ENCODE measurements at places on chromosomes 5 and 9. TPM values are rescaled to one million over a fixed set of nuclear protein-coding genes. Genes with fewer than 3 reads are reported as not detected.

SLC6A19 gene
- not detected for total RNA-seq

PRLR gene
- 22.2 TPM for total RNA-seq

FCHSD1 gene
- total RNA-seq, result 17.4 TPM

FREM1 gene
- total RNA-seq, result not detected

C9orf153 gene
- total RNA-seq, result 0.98 TPM

AMACR gene
- 40.3 TPM for total RNA-seq

TMEM232 gene
- total RNA-seq, result 2.0 TPM

ADAMTSL1 gene
- not detected for total RNA-seq

SLC34A3 gene
- not detected for total RNA-seq

ESM1 gene
- total RNA-seq, result not detected

TMEM171 gene
- 4.8 TPM for total RNA-seq

TAF11L2 gene
- not detected for total RNA-seq

SARDH gene
- total RNA-seq, result 0.61 TPM

TOPORS gene
- total RNA-seq, result 26.4 TPM

- no peak for DNase-seq
These were observed 19.3 kb upstream of the RXRA start for GRCh38 chr9:134306636-134307600.

DNA sequence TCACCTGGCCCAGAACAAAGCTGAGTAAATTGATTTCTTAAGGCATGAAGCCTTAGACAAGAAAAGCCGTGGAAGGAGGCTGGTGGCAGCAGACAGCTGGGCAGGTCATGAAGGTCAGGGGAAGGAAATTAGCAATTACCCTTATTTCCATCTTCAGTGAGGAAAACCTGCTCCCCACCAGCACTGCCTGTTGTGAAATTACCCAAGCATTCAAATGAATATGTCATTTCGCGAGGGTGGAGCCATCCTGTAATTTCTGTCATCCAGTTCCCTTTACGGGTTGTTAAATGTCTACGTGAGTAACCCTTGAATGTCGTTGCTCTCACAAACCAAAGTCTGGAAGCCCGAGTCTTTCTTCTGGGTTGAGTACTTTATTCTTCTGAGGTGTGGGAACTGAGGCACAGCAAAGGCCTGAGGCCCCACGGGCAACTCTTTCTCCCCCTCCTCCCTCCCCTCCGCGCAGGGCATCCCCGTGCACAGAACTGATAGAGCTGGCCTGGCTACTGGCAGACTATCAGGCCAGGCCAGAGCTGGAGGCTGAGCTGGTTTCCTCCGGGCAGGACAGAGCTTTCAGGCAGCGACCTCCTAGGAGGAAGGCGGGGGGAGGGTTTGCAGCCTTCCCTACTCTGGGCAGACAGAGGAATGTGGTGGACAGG, 22.0 kb upstream of the AK3 start:
- no peak for DNase-seq

DNA sequence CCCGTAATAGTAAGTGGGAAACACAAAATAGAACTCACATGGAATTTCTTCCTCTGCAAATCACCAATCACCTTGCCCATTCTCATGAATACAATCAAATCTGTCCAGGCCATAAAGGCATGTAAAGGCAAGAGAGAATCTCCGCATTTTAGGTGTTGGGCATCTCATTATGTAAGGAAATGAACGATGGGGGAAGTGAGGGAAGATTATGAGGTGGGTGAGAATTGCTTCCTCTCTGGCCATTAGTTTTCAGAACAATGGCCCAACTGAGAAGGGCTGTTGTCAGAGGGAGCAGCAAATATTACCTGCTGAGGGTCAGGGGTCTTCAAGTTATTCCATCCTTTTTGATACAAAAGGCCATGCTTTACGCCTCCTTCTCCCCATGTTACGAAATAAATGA, 455.1 kb downstream of the ARHGEF28 start:
- DNase-seq, result no peak

DNA sequence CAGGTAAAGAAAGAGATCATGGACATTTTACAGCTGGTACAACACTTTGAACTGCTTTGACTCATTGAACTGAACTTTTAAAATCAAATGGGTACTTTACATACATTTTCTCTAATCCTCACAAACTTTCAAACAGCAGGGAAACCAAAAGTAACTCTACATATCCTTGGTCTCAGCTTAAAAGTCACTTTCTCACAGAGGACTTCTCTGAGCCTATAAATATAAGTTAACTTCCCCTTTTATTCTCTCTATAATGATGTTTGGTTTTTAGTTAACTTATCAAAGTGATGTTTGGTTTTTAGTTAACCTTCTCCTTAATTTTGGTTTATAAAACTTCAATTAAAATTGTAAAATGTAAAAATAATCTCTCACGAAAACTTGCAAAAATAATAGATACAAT, 209.8 kb downstream of the MCTP1 start:
- no peak for DNase-seq

- no peak for DNase-seq
These were observed 94.4 kb downstream of the IZUMO3 start for GRCh38 chr9:24451346-24451745.

DNA sequence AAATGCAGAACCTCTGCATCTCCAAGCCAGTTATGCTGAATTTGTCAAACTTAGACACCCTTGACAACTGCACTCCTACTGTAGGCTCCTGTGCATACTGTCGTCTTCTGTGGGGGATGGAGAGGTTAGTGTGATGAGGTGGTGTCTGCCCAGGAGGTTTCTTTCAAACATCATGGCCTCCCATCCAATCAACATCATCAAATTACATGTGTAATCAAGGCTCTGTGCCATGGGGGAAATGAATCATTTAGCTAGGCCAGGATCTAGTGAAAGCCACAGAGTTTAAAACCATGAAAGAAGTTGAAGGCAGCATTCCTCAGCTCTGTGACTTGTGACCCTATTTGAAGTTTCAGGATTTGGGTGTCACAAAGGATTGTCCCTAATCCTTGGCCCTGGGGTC, 240.6 kb downstream of the MARCHF11 start:
- no peak for DNase-seq

- DNase-seq, result peak; percentile 98
These were observed 277.5 kb downstream of the PLK2 start for GRCh38 chr5:58182287-58182841.

GRCh38 chr9:106969696-106970095, 106.7 kb downstream of the ZNF462 start:
- DNase-seq, result peak; percentile 5

GRCh38 chr5:140875085-140876065, at the start of gene PCDHA12:
PCDHA12 (plus strand) TSS chr5:140875308; CDS start chr5:140875473, 165 bp downstream.
- no peak for DNase-seq

GRCh38 chr5:98772415-98773213, 849 bp upstream of the RGMB start:
- peak; percentile 84 for DNase-seq

DNA sequence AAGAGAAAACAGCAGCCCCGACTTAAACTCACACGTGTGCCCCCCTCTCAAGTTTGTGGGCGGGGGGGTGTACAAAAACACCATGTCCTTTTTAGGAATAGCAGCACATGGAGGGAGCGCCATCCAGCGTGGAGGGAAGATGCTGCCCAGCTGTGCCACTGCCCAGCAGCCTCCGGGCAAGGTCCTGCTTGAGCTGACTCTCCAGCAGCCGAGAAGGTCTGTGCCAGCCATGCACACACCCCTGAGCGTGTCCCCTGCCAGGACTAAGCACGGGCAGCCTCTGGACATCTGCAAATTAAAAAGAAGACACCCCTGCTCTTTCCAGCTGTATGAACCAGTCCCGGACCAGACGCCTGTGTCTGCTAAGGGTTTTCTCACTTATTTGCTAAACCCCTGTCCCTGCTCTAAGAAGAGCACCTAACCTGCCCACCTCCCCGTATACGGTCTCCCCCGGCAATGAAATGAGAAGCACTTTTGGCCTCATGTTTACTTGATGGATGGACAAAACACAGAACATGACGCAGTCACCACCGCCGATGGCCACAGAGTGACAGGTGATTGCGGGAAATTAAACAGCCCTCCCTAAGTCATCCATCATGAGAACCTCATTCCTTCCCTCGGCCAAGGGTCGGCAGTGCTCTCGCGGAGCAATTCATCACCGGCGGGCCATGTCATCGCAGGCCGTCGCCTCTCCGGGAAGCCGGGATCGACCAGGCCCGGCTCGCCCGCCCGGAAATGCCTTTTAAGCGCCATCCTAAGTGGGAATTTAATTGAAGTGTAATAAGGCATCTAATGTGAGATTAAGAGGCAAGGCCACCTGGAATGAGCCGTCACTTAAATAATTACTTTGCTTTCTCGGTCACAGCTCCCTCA, 96.9 kb downstream of the OLFM1 start:
- no peak for DNase-seq

- DNase-seq, result no peak
These were observed 22.5 kb upstream of the N4BP3 start for GRCh38 chr5:178090856-178091255.

GRCh38 chr9:84716217-84716616, 46.7 kb downstream of the NTRK2 start:
- no peak for DNase-seq

DNA sequence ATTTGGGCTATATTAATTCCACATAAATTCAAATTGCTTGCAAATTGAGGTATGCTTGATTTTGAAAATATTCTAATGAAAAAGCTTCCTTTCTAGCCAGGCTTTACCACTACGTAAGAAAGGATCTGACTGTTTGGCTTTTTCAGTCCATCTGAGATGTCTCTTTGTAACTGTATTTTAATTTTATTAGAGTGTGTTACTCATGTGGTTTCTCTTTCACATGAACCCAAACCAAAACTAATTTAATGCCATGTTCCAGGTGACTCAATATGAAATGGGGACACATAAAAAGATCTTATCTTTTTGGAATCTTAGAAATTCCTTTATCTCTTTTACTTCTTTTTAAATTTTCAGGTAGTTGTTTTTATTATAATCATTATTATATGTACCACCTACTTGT, 85.3 kb downstream of the NFIB start:
- no peak for DNase-seq

DNA sequence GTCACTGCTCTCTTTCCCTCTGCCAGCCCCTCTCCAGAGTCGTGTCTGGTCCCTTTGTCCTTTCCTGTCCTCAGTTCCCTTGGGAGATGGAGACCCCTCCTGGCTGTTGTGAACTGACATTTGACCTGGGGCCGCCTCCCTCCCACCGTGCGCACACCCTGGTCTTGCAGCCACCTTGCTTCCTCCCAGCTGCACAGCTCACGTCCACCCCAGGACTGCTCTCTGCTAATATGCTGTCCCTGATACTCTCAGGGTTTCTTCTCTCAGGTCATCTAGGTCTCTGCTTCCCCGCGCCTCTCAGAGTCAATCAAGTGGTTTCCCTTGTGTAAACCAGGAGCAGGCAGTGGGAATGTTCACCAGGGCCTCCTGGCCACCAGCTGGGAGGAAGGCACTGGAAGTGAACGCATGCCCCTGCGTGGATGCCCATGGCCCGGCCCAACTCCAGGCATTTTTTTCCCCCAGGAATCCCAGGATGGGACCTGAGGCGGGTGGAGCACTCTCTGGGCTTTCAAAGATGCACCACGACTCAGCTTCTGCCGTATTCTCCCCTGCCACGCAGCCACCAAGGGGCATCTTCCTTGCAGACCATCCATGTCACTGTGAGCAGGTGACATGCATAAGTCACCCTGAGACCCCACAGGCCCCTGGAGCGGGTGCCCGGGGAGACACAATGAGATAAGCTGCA, 142.4 kb downstream of the OLFM1 start:
- DNase-seq, result no peak

- DNase-seq, result no peak
These were observed 307.6 kb downstream of the ARL15 start for GRCh38 chr5:54002779-54003178.

GRCh38 chr5:402615-403359, 40.2 kb upstream of the EXOC3 start:
- no peak for DNase-seq

GRCh38 chr9:137303151-137303892, 1.3 kb upstream of the NRARP start:
- DNase-seq, result no peak

- DNase-seq, result peak; percentile 60
These were observed 43.3 kb upstream of the TJP2 start for GRCh38 chr9:69130456-69131441.

DNA sequence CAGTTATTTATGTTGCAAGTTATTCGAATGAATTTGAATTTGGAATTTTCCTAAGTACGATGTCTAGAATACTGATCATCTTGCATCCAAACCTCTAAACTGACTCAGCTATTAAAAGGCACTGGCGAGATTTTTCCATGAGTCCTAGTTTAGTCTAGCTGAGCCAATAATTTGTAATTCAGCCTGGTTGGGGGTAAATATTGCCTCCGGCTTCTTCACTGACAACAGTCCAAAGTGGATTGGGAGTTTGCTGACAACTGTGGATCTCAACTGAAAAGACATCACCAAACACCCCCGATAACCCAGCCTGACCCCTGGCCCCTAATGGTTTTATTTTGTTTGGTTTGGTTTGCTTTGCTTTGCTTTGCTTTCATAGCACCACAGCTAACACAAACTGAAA, 189.8 kb upstream of the DAPK1 start:
- DNase-seq, result no peak

DNA sequence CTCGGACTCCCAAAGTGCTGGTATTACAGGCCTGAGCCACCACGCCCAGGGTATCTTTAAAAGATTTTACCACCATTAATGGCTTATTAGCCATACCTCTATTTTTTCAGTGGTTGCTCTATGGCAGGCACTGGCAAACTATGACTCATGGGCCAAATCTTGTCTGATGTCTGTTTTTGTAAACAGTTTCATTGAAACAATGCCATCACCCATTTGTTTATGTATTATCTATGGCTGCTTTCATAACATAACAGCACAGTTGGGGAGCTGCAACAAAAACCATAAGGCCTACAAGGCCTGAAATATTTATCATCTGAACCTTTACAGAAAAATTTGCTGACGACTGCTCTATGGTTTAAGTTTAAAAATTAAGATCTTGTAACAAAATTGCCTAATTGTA, 66.8 kb downstream of the SLC38A9 start:
- DNase-seq, result no peak

DNA sequence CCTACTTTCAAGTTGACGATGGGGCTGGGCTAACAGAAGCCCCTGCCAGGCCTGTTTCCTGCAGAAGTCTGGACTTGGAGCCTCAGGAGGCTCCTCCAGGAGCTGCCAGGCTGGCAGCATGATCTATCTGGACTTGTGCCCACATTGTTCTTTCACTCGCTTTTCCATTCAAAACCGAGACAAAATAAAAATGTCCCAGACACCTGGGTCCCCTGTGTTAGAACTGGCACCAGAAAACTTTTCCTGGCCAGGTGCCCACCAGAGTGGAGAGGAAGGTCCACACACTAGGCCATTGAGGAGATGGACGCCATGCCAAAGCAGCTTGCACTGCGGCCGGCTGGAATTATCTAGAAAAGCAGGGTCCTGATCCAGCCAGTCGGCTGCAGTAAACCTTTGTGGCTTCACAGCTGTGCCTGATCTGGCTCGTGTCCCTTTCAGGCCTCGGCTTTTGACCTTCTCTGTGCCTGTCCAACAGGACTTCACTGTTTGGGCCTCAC, 78.2 kb downstream of the GCNT1 start:
- DNase-seq, result no peak

DNA sequence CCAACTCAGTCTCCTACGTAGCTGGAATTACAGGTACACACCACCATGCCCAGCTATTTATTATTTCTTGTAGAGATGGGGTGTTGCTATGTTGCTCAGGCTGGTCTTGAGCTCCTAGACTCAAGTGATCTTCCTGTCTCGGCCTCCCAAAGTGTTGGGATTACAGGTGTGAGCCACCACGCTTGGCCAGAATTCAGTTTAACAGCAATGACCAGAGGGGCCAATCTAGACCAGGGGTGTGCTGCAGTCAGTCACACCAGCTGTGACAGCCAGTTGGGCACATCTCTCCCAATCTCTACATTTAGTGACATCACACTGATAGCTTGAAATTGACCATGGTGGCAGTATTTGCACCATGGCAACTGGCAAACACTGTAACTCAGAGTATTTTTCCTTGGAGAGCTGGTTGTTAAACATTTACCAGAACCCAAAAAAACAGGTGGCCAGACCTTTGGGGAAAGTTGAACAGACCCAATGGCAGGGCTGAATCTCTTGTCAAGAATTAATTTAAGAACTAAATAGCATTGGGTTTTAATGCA, 67.7 kb upstream of the UBTD2 start:
- DNase-seq, result no peak

All from SK-MEL-5 (cell line).